ENCODE measurements at places on chromosomes 3 and 15.

- no peak for DNase-seq
Observed at GRCh38 chr3:81503026-81503425, 258.4 kb downstream of the GBE1 start.

- no peak for DNase-seq
Observed at GRCh38 chr3:81485444-81485865, 276.0 kb downstream of the GBE1 start.

DNA sequence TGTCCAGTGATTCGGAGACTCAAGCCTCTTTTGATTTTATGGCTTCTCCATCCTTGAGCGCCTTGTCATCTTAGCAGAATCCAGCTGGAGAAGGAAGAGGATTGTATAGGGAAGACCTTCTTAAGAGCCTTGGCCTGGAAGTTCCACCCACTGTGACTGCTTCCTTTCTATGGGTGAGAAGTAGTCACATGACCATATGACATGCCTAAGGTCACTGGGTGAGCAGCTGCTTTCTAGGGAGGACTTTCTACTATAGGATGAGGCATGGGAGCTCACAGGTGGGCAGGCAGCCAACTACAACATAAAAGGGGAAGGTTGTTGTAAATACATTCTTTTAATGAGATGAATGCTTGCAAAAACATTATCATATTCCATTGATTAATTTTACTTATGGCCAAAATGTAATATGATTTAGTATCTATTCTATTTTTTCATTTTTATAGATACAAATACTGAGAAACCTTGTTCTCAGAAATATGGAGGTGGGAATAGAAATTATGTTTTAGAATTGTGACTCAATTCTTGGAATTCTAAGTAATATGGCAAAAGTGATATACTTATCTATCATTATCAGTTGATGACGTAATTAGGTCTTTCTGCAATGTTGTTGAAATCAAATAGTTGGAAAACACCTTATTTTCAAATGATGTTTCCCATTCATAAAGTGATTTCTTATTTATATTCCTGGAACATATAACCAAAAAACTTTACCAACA lies 53.6 kb upstream of the MINAR1 start:
- DNase-seq = no peak

DNA sequence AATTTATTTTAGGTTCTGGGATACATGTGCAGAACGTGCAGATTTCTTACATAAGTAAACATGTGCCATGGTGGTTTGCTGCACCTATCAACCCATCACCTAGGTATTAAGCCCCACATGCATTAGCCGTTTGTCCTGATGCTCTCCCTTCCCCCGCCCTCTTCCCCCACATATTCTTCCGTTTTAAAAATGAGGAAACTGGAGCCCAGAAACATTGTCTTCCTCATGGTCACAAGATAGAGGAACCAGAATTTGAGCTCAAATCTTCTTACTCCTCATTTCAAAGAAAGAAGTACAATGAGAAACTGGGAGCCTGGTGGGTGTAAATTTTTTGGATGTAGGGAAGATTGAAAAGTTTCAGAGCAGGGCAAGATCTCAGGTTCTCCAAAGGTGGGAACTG lies 56.1 kb upstream of the USP3 start:
- DNase-seq = no peak

DNA sequence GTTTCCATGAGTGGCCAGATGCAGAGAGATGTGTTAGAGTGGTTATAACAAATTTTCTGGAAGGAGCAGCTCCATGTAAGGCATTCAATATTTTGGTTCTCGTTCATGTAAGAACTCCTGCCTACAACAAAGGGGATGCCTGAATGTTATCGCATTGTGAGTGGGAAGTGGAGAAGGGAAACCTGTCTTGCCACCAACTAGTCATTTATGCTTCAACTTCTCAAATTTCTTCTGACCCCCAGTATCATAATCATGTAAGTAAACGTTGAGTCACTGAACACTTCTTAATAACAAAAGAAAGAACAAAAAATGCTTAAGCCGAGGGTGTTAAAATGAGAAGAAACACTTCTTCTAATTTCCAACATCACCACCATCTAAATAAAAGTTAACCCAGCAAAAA lies 62.0 kb upstream of the MRPL3 start:
- no peak for DNase-seq

DNA sequence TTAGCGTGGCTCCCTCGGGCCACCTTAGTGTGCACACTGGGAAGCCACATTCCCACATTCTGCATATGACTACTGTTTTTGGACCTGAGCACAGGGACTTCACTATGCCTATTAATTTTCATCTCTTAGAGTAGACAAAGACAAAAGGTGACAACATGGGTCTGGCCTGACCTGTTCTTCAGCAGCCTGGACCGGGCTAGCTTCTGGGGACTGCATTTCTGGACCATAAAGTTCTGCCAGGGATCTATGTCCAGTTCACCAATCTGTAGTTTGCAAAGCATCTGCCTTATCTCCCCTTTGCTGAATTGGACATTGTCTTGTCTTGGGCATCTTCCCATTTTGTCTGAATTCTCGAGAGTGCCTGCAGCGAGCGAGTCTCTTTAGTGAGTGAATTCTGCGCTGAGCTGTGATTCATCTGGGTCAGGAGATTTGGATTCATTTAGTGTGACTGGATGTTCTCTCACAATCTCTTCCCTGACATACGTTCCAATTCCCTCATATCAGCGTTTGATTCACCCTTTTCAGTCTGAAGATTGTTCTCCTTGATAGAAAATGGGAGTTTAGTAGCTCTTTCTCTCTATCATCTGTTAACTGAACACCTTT lies 112.2 kb upstream of the PLXNA1 start:
- DNase-seq = no peak

- no peak for DNase-seq
Observed at GRCh38 chr15:77393471-77393840, 26.4 kb downstream of the PEAK1 start.

GRCh38 chr15:45906230-45906629 lies 271.4 kb downstream of the SQOR start:
- DNase-seq = no peak

DNA sequence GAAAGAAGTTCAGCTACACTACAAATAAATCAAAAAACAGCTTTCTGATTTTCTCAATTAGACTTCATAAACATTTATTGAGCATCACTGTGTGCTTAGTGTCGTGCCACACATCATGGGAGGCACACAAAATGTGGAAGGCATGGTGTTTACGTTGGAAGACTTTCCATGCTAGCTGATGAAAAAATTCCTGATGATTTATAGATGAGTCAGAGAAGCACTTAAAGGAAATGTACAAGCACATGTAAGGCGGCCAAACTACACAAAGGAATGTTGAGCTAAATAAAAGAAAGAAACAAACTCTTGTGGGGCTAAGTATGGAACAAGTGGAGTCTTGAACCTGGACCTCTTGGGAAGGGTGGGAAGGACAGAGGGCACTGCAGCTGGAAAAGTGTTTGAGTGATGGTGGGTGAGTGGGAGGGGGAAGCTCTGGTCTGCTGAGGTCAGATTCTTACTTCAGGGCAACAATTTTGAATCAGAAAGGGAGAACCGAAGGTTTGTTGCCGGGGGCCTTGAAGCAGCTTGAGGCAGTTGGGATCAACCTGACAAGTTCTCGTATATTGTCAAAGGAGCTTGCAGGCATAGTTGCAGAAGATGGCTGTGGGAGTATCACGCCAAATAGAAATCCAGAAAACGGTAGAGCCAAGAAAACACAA lies 66.9 kb downstream of the FOXB1 start:
- no peak for DNase-seq

DNA sequence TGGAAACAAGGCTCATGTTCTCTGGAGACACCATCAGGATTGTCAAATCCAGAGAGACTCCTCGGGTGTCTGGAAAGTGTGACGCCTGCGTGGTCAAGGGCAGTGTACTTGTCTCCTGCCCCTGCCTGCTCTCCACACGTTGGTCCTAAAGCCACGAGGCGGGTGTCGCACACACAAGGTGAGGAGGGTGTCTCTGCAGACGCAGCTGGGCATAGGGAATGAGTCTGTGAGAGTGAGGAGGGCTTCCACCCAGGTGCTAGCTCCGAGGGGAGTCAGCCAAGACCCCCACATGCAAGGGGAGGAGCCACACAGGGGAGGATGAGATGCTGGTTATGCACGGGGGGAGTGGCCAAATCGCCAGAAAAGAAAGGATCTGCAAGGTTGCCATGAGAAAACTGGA lies 27.9 kb upstream of the OCA2 start:
- no peak for DNase-seq

DNA sequence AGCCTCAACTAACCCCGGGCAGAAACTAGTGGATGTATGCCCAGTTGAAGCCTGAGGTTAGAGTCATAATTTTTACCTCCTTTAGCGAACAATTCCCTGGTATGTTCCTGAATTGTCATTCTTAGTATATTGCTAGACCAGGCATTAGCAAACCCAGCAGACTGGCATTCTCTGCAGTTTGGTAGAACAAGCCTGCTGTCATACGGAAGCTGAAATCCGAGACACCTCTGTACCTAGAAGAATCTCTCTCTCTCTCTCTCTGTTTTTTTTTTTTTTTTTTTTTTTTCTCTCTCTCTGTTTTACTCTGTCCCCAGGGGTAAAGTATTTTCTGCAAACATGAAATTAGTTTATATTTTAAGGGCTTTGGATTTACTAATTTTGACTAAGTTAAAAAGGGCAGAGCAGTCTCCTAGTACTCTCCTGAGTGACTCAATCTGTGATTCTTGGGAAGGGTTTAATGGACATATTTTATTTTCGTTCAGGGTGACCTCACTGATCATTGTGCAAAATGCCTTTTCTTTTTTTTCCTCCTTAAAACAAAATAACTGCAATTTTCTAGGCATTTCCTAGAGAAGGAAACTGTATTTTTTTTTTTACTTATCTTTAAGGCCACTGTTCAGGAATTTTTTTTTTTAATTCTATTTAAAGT lies 133.6 kb upstream of the ICE2 start:
- no peak for DNase-seq

DNA sequence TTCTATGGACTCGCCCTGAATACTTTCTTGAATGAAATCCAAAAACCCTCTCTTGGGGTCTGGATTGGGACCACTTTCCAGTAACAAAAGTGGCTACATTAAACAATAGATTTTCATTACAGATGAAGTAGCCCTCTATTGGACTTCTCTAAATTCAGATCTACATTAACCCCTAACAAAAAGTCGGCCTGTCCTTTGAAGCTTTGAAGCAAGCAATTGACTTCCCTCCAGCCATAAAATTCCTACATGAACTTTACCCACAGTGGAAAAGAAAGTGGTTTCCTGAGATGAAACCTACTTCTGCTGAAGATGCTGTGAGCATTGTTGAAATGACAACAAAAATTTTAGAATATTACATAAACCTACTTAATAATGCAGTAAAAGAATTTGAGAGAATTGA lies 967.1 kb upstream of the ROBO1 start:
- DNase-seq = no peak

- no peak for DNase-seq
Observed at GRCh38 chr3:128503751-128504532, 10.9 kb upstream of the GATA2 start.

GRCh38 chr3:108324177-108324576 lies 27.8 kb downstream of the HHLA2 start:
- no peak for DNase-seq

DNA sequence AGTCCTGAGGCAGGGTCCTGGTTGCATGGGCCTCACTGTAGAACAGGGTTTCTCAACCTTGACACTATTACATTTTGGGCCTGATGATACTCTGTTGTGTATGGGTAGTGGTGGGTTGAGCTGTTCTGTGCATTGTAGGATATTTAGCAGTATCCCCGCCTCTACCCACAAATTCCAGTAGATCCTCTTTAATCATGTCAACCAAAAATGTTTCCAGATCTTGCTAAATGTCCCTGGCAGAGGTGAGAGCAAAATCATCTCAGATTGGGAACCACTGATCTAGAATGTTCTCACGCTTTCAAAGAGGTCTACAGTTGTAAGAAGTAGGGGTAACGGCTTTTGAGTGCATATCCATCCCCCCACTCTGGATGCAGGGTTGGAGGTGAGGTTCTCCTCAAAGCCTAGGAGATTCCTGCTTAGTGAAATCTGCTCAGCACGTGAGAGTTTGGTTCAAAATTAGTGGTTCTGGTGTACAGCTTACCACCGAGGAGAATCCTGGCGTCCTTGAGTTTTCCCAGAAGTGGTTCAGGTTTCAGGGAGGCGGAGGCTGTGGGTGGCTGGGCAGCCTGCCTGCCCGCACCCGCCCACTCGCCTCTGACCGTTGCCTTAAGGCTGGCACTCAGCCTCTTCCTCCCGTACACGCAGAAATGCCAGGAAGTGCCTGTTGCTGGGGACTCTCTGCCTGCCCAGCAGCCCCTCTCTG lies 5.3 kb downstream of the ACVR2B start:
- DNase-seq = peak; percentile 91

All from NCI-H2029 (cell line).